ENCODE measurements at places on chromosomes 5 and 9. TPM values are rescaled to one million over a fixed set of nuclear protein-coding genes. Genes with fewer than 3 reads are reported as not detected.

DNA sequence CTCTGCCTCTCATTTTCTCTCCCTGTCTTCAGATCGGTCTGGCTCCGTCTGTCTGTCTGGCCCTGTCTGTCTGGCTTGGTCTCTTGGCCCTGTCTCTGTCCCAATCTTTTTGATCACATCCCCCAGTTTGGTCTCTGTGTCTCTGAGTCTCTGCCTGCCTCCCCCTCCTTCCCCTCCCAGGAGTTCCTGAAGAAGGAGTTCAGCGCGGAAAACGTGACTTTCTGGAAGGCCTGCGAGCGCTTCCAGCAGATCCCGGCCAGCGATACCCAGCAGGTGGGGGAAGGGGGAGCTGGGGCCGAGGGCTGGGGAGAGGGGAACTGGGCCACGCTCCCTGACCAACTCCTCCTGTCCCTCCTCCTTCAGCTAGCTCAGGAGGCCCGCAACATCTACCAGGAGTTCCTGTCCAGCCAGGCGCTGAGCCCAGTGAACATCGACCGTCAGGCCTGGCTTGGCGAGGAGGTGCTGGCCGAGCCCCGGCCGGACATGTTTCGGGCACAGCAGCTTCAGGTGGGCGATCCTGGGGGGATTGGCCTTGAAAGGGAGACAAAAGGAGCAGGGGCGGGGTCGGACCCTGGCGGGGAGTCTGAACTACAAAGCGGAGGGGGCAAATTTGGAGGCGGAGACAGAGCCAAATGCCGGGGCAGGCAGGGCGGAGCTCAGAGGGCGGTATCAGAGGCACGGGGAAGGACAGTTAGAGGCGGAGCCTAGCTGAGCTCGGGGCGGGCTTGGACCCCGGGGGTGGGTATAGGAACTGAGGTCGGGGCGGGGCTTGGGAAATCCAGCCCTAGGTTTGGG, 9.0 kb downstream of the RGS14 start:
- peaks cover 26% of the 10 kb centered on the region for H3K36me3 ChIP-seq
- no peaks in the 10 kb centered on the region for H3K27me3 ChIP-seq
- peaks cover 43% of the 10 kb centered on the region for H3K4me1 ChIP-seq
- no peak overlapping the region for H3K4me3 ChIP-seq
- H3K27ac ChIP-seq, result no peak overlapping the region

Gene SMIM32
- not detected for total RNA-seq

Gene PCAT7
- total RNA-seq, result not detected

Gene FBXL7
- total RNA-seq, result not detected

- no peak overlapping the region for H3K27ac ChIP-seq
- H3K4me1 ChIP-seq, result no peaks in the 10 kb centered on the region
- H3K36me3 ChIP-seq, result no peaks in the 10 kb centered on the region
- no peak for DNase-seq
- no peak overlapping the region for H3K4me3 ChIP-seq
- H3K27me3 ChIP-seq, result no peaks in the 10 kb centered on the region
Measured at GRCh38 chr5:109318455-109319108, 91.2 kb downstream of the PJA2 start.

DNA sequence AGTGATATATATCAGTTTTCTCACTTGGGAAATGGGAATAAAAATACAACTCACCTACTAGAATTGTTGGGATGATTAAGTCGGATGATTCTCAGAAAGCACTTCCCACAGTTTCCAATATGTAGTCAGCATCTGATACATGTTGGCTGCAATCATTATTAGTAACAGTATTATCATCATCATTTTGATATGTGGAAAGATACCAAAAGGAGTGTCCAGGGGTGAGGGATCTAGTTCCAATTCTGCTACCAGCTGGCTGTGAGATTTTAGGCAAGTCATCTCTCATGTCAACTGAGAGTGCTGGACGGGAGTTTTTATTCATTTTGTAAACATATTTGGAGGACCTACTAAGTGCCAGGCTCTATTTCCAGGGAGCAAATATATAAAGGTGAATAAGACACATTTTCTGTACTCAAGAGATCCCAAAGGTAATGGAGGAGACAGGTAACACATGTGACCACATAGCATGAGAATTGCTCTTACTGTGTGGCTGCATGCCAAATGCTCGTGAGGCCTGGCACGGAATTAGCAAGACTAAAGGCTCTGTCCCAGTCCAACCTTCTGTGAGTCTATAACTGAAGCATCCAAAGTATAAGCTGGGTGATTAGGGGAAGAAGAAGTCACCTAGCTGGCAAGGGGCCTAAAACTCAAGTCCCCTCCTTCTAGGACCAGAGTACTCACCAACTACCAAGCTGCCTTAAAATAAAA, 83.0 kb downstream of the GRIA1 start:
- H3K27ac ChIP-seq, result no peak overlapping the region
- H3K4me1 ChIP-seq, result no peaks in the 10 kb centered on the region
- H3K4me3 ChIP-seq, result no peak overlapping the region
- H3K36me3 ChIP-seq, result no peaks in the 10 kb centered on the region
- no peak for DNase-seq

DNA sequence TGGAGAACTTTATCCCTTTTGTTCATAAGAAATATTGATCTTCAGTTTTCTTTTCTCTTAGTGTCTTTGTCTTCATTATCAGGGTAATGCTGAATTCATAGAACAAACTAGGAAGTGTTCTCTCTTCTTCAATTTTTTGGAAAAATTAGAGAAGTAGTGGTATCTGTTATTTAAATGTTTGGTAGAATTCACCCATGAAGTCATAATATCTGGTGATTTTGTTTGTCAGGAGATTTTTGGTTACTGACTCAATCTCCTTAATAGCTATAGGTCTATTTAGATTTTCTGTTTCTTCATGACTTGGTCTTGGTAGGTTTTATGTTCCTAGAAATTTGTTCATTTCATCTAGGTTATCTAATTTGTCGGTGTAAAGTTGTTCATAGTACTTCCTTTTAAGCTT, 45.4 kb upstream of the STARD4 start:
- H3K4me1 ChIP-seq, result no peaks in the 10 kb centered on the region
- DNase-seq, result no peak
- H3K4me3 ChIP-seq, result no peak overlapping the region
- no peaks in the 10 kb centered on the region for H3K36me3 ChIP-seq
- H3K27ac ChIP-seq, result no peak overlapping the region

DNA sequence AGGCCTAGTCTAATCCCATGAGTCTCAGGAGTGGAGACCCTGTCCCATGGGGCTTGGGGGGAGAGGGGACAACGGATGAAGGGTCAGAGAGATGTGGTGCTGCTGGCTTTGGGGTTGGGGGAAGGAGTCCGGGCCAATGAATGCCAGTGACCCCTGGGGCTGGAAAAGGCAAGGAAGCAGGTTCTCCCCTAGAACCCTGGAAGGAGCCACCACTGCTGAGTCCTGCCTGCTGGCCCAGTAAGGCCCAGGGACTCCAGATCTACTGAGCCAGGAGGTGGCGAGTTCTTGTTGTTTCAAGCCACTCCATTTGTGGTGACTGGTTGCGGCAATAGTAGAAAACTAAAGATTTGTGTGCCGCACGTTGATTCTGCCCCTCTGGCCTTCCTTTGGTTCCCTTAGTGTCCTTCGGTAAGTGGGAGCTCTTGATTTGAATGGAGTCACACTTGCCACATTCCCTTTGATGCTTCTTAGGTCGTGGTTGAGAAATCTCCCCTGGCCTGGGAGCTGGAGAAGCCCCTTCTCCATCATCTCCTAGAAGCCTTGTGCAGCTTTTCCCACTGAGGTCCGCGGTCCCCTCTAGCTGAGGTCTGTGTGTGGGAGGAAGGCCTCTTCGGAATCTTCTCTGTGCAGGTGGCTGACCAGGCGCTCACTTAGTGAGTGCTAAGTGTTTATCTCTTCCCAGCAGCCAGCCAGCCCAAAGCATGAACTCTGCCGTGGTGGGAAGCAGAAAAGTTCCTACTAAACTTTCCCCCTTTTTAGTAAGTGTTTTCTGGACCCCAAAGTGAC, 9.0 kb downstream of the FCN1 start:
- no peak overlapping the region for H3K4me3 ChIP-seq
- no peak overlapping the region for H3K27ac ChIP-seq
- no peak for DNase-seq
- H3K36me3 ChIP-seq, result no peaks in the 10 kb centered on the region

Gene WWC1
- total RNA-seq, result 0.22 TPM

DNA sequence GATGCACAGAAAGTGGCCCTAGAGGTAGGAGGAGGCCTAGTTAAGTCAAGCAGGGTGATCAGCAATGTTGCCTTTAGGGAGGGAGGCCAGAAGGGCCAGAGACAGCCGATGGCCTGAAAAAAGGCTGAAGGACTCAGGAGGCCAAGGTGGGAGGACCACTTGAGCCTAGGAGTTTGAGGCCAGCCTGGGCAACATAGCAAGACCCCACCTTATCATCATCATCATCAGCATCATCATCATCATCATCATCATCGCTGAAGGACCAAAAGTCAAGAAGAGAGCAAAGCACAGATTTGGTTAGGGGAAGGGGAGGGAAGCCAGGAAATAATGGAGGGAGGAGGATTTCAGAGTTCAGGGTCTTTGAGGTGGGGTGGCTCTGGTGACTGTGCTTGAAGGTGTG, 74.3 kb downstream of the RALGPS1 start:
- peaks cover 18% of the 10 kb centered on the region for H3K36me3 ChIP-seq
- H3K27me3 ChIP-seq, result peaks cover 60% of the 10 kb centered on the region
- DNase-seq, result no peak
- H3K27ac ChIP-seq, result peak overlapping the region; percentile 66
- H3K4me1 ChIP-seq, result peaks cover 32% of the 10 kb centered on the region

- H3K4me1 ChIP-seq, result no peaks in the 10 kb centered on the region
- H3K36me3 ChIP-seq, result no peaks in the 10 kb centered on the region
Measured at GRCh38 chr5:17252543-17252942, 35.1 kb downstream of the BASP1 start.

DNA sequence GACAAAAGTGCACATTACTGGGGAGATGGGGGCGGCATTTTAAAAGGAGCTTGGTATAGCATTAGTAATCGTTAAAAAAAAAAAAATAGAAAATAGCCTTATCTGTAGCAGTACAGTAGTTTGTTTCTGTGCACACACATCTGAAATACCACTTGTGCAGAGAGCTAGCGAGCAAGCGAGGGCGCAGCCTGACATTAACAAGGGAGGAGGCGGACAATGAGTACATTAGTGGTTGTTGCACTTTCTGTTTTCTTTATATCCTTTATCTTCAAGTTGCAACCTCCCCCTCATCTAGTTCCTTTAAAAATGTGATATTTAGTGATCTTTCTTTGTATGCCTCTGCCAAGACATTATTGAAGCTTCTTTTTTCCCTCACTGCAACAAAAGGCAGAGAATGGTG, 880 bp upstream of the PTPDC1 start:
- no peak overlapping the region for H3K27ac ChIP-seq
- DNase-seq, result no peak
- no peak overlapping the region for H3K4me3 ChIP-seq
- peaks cover 1% of the 10 kb centered on the region for H3K4me1 ChIP-seq

DNA sequence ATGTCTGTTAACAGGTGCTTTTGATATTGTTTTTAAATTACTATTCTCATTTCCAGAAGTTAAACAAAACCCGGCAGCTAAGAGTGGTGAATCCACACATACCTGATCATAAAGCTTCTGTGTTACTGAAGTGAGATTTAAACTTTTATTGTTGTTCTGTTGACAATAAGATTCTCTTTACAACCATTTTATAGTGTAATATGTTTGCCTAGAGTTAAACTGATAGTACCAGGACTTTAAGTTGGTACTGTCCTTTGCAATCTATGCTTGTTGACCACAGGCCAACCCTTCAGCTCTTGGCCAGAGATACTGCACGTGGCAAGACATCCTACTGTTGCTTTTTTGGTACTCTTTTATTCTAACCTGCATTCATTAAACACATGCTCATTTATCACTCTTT, 806.2 kb downstream of the MTRR start:
- H3K4me1 ChIP-seq, result no peaks in the 10 kb centered on the region
- no peaks in the 10 kb centered on the region for H3K27me3 ChIP-seq
- no peak for DNase-seq

DNA sequence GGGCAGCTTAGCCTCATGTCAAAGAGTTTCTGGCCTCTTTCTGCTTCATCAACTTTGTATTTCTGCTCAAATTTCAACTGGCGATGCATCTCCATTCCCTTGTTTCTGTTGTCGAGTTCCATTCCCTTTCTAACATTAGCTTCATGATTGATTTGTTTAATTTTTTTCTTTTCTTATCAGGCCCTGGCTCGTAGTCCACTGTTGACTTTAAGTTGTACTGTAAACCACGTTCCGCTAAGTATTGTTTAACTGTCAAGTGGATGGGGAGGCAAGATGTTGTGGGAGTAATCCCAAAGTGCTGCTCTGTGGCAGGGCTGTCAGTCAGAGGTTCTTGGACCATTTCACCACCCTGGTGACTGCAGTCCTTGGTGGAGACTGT, 309.1 kb downstream of the PSAT1 start:
- H3K27me3 ChIP-seq, result peaks cover 5% of the 10 kb centered on the region
- H3K36me3 ChIP-seq, result no peaks in the 10 kb centered on the region
- H3K27ac ChIP-seq, result no peak overlapping the region

GRCh38 chr9:127634021-127634420, 21.9 kb downstream of the STXBP1 start:
- no peaks in the 10 kb centered on the region for H3K36me3 ChIP-seq
- no peak overlapping the region for H3K27ac ChIP-seq
- no peak overlapping the region for H3K4me3 ChIP-seq
- DNase-seq, result no peak

- H3K27me3 ChIP-seq, result peaks cover 16% of the 10 kb centered on the region
- H3K27ac ChIP-seq, result no peak overlapping the region
- H3K4me3 ChIP-seq, result no peak overlapping the region
- H3K36me3 ChIP-seq, result no peaks in the 10 kb centered on the region
- no peaks in the 10 kb centered on the region for H3K4me1 ChIP-seq
- no peak for DNase-seq
Measured at GRCh38 chr5:38905516-38905915, 59.7 kb downstream of the OSMR start.

Gene ARHGEF37
- total RNA-seq, result 0.82 TPM

DNA sequence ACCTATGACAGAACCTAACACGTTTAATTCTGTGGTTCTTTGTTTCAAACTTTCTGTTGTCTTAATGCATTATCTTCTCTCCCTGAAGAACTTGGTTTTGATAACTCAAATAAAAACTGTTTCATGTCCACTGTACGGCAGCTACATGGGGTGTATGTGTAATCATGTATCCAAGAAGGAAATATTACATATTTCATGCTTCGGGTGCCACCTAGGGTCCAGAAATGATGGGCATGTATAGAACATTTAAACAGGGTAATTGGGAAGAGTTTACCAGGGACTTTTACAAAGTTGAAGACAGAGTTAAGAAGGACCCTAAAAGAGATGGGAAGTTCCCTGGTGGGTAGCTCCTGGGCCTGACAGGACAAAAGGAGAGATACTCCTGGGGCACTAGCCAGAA, 291.3 kb downstream of the FBXL7 start:
- no peaks in the 10 kb centered on the region for H3K27me3 ChIP-seq
- H3K36me3 ChIP-seq, result no peaks in the 10 kb centered on the region

Gene DROSHA
- 66.7 TPM for total RNA-seq

GRCh38 chr5:107032629-107033028, 638.1 kb downstream of the EFNA5 start:
- H3K27me3 ChIP-seq, result no peaks in the 10 kb centered on the region
- H3K27ac ChIP-seq, result no peak overlapping the region
- no peak for DNase-seq
- H3K36me3 ChIP-seq, result no peaks in the 10 kb centered on the region

GRCh38 chr9:121345070-121345469, 25.0 kb downstream of the STOM start:
- DNase-seq, result no peak
- H3K36me3 ChIP-seq, result peaks cover 23% of the 10 kb centered on the region
- H3K4me3 ChIP-seq, result no peak overlapping the region
- H3K27me3 ChIP-seq, result no peaks in the 10 kb centered on the region
- H3K27ac ChIP-seq, result no peak overlapping the region
- peaks cover 1% of the 10 kb centered on the region for H3K4me1 ChIP-seq

Gene LCN6
- total RNA-seq, result not detected

GRCh38 chr9:103225702-103226646, 230.8 kb downstream of the CYLC2 start:
- no peaks in the 10 kb centered on the region for H3K27me3 ChIP-seq
- H3K27ac ChIP-seq, result no peak overlapping the region
- no peak overlapping the region for H3K4me3 ChIP-seq
- no peak for DNase-seq
- H3K4me1 ChIP-seq, result no peaks in the 10 kb centered on the region
